ENCODE measurements at places on chromosomes 13 and 19. TPM values are rescaled to one million over a fixed set of nuclear protein-coding genes. Genes with fewer than 3 reads are reported as not detected.
A peak's percentile ranks its signal among the peaks of the same experiment; 100 is the strongest.

CDX2 gene
- not detected for total RNA-seq

- peak; percentile 89 for DNase-seq
Measured at GRCh38 chr19:42440357-42441048, 2.2 kb downstream of the CXCL17 start.

DNA sequence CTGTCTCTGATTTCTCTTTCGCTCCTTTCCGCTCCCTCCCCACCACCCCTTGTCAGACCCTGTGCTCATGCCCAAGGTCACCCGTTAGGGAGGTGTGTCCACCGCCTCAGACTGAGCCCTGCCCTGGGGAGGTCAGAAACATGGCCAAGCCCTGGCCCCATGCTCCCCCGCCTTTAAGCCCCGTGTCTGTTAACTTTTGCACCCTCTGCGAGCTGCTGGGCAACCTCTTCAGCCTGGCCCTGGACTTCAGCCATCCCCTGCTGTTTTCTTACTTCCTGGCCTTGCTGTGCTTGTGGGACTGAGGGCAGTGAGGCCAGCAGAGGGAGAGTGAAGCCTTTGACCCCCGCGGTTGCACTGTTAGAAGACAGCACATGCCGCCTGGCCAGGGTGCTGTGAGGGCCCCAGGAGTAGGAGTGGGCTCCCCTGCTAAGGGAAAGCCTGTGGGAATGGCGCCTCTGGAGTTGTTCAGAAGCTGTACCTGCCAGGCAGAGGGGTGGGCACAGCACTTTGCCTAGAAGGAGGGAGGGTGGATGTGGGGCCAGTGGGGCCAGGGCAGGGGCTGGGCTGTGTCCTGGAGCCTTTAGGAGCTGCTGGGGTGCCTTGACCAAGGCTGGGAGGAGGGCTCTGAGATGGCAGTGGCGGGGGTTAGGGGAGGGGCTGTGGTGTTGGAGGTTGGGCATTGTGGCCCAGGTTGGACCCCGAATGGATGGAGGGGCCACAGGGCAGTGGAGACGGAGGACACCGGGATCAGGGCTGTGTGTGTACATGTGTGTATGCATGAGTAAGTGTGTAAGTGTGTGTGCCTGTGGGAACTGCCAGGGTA, 7.9 kb downstream of the UPF1 start:
- no peak for DNase-seq

NANOS2 gene
- total RNA-seq = not detected

DNA sequence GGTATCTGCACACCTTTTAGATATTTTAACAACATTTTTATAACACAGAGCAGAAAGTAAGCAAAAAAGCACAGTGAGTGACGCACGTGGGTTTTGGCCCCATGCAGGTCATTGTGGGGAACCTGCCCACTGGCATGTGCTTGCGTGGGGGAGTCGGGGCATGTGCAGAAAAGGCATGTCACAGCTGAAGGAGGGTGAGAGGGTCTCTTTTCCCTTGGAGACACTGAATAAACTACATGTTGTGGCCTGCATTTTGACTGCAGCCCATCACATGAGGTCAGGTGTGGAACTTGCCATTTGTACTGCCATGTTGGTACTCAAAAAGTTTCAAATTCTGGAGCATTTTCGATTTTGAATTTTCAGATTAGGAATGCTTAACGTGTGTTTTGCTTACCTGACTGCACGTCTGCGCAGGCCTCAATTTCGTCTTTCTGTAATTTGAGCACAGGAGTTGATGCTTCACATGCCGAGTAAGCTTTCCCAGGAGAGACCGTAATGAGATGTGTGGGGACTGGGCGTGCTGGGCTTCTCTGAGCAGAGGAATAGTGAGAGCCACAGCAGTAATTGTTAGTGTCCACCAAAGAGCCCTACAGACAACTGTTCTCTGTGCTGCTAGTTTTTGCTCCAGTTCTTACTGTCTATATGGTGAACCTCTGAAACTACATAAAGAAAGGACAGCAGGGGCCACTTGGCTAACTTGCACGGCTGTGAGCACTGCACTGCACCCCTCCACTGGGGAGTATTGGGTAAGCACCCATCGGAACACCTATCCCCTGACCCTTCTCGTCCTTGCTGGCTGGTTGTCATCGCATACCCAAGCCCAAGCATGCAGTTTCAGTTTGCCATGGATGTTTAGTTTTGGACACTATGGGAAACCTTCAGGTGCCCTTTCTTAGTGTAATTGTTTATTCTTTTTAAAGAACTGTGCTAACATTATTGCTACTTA, 72.9 kb upstream of the GPR183 start:
- DNase-seq = no peak

- no peak for DNase-seq
Measured at GRCh38 chr19:21462540-21462939, 42.9 kb upstream of the ZNF429 start.

GRCh38 chr13:28173793-28174192, 35.4 kb downstream of the PAN3 start:
- no peak for DNase-seq

DNA sequence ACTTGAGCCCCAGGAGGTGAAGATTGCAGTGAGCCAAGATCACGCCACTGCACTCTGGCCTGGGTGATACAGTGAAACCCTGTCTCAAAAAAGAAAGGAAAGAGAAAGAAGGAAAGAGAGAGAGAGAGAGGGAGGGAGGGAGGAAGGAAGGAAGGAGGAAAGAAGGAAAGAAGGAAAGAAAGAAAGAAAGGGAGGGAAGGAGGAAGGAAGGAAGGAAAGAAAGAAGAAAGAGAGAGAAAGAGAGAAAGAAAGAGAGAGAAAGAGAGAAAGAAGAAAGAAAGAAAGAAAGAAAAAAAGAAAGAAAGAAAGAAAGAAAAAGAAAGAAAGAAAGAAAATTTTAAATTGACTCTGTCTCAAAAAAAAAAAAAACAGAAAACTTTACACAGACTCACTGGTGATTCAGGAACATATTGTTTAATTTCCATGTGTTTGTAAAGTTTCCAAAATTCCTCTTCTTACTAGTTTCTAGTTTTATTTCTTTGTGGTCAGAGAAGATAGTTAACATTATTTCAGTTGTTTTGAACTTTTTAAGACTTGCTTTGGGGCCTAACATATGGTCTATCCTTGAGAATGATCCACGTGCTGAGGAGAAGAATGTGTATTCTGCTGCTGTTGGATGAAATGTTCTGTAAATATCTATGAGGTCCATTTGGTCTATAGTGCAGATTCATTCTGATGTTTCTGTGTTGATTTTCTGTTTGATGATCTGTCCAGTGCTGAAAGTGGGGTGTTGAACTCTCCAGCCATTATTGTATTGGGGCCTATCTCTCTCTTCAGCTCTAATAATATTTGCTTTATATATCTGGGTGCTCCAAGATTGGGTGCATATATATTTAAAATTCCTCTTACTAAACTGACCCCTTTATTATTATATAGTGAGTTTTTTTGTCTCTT, 204.4 kb upstream of the SERP2 start:
- DNase-seq = no peak

DNA sequence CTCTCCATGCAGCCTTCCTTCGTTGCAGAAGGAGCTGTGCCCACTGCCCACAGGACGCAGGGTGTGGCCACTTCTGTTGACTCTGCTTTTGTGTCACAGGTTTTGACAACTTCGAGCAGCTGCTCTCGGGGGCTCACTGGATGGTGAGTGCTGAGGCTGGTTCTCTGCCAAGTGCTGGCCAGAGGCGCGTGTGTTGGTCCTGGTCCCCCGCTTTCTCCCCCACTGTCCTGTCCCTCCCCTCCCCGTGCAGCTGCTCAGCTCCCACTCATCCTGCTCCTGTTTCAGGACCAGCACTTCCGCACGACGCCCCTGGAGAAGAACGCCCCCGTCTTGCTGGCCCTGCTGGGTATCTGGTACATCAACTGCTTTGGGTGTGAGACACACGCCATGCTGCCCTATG, 10.6 kb upstream of the PDCD2L start:
- no peak for DNase-seq

GRCh38 chr13:93098972-93099371, 127.6 kb upstream of the GPC6 start:
- DNase-seq = no peak

DNA sequence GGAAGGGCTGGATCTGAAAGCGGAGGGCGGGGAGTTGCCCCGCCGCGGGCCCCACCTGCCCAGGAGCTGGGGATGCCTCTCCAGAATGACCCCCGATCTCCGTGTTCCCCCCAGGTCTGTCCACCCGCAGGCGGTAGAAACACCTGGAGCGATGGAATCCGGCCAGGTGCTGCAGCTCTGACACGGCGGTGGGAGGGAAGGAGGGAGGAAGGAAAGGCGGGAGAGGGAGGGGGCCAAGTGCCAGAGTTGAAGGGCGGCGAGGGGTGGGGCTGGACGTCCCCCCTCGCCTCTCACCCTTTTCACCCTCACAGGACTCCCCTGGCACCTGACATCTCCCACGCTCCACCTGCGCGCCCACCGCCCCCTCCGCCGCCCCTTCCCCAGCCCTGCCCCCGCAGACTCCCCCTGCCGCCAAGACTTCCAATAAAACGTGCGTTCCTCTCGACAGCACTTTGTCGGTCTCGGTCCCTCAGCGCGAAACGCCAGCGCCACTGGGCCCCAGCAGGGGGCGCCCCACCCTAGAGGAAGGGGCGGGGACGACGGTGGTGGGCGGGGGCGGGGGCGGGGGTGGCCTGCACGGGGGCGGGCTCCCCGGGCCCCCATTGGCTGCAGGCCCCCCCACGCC, 337 bp upstream of the FXYD7 start:
- DNase-seq = no peak

- no peak for DNase-seq
Measured at GRCh38 chr13:110183910-110184309, 123.0 kb downstream of the COL4A1 start.

KLF2 gene
- total RNA-seq = 73.1 TPM

CYP2B6 gene
- total RNA-seq = not detected

GJA3 gene
- total RNA-seq = 17.9 TPM

DNA sequence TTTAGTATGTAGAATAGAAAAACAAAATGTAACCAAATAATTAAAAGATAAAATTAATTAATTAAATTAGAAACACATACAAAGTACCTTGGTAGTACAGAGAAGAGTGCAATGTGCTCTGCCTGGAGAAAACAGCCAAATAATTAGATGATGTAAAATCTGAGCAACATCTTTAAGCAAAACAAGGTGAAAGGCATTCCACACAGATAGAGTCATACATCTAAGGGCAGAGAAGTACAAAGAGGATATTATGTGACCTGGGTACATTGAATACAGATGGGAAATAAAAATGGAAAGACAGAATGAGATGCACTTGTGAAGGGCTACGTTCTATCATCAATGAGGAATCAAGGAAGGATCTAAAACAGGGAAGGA, 25.2 kb upstream of the FNDC3A start:
- no peak for DNase-seq

GRCh38 chr19:18519962-18520847, 1.7 kb downstream of the ELL start:
- peak; percentile 82 for DNase-seq

DLEU7 gene
- total RNA-seq = not detected

DNA sequence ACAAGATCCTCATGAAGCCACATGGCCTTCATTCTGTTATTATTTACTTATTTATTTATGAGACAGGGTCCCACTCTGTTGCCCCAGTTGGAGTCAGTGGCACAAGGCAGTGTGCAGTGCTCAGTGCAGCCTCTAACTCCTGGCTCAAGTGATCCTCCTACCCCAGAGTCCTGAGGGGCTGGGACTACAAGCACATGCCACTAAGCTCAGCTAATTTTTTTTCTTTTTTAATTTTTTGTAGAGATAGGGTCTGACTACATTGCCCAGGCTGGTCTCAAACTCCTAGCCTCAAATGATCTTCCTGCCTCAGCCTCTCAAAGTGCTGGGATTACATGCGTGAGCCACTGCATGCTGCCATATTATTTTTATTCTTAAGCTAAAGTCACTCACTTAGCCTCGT, 241.4 kb downstream of the UQCRFS1 start:
- no peak for DNase-seq

DNA sequence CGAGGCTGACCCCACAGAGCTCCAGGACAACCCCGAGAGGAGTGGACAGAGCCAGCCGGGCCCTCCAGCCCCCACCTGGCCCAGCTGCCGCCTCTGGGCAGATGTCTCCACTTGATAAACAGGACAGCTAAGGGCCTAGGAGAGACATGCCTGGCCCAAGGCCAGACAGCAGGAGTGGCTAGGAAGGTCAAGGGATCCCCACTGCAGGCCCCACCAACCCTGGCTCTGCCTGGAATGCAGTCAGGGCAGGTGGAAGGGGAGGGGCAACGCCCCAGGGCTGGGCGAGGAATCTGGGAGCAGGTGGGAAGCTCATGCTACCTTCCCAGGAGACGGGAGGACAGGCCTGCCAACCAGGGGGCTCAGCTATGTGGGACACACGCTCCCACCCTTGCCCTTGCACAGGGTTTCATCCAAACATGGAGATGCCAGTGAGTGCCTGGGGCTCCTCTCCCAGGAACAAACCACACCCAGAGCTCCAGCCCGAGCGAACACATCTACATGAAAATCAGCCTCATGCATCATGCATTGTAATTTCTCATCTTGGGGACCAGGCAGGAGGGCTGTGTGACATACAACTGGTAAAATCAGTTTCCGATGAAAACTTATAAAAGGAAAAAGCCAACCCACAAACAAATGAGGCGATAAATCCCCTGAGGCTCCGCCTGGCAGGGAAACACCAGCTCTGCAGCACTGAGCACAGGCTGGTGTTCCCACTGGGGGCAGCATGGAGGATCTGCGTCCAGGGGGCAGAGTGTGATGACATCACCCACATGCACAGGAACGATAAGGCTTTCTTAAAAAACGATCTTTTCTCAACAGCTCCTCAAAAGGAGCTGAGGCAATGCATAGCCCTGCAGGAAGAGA, 25.0 kb downstream of the SH3GL1 start:
- DNase-seq = no peak

CAMSAP3 gene
- 1.9 TPM for total RNA-seq

DNA sequence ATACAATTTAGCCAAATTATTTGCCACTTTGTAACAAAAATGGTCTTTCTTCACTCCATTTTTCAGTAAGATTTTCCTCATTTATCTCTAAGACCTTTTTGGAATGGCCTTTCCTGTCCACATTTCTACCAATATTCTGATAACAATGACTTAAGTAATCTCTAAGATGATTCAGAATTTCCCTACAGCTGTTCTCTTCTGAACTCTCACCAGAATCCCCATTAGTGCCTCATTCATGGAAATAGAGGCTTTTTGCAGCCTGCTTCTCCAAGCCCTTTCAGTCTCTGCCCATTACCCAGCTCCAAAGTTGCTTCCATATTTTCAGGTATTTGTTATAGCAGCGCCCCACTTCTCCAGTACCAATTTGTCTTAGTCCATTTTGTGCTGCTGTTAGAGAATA, 867.0 kb downstream of the GPC5 start:
- DNase-seq = no peak

FFAR2 gene
- 0.32 TPM for total RNA-seq

VPS36 gene
- 24.1 TPM for total RNA-seq

- no peak for DNase-seq
Measured at GRCh38 chr13:45678282-45678681, 23.8 kb upstream of the CBY2 start.

FAM216B gene
- total RNA-seq = 3.1 TPM

B3GNT3 gene
- not detected for total RNA-seq

PGLYRP2 gene
- total RNA-seq = not detected

DNA sequence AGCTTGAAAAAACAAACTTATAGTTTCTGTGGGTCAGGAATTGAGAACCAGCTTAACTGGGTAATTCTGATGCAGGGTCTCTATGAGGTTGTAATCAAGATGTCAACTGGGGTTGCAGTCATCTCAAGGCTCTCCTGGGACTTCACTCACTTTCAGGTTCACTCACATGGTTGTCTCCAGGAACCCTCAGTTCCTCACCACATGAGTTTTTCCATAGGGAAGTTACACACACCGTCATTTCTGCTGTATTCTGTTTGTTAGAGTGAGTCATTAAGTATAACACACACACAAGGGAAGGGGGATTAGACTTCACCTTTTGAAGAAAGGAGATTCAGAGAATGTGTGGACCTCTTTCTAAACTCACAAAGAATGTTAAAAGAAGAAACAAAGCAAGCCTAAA, 34.9 kb upstream of the MLNR start:
- DNase-seq = no peak

- DNase-seq = no peak
Measured at GRCh38 chr19:17529239-17530158, 18.1 kb downstream of the PGLS start.

Data from Right ventricle myocardium inferior (tissue), 1 donor.